COR-L47 (cell line): ENCODE measurements at places on chromosomes 13 and 19.
A peak's percentile ranks its signal among the peaks of the same experiment; 100 is the strongest.

DNA sequence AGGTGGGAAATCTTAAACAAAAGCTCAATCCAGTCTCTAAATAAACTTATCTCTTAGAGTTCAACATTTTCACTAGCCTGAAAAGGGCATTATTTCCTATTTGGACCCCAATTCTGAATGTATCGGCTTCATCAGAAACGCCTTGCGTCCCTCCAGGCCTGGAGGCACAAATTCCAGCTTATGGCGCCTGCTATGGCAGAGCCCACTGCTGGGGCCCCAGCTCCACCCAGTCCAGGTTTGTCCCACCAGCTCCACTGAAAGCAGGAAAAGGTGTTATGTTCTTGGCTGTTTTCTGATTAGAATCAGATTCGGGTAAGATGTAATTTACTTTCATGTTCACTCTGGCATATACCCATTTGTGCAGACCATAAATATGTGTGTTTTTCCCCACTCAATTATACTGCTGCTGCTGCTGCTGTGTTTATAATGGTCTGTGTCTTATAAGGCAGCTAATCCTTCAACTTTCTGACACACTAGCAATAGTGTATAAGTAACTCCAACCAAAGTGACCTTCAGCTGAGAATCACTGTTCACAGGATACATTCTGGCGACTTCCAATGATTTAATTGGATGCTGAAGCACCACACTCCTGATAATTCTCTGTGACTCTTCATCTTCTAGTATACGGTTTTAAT, 6.4 kb downstream of the IRS2 start:
- no peak for DNase-seq

GRCh38 chr19:53506728-53507127, 31.2 kb upstream of the ZNF331 start:
- no peak for DNase-seq

DNA sequence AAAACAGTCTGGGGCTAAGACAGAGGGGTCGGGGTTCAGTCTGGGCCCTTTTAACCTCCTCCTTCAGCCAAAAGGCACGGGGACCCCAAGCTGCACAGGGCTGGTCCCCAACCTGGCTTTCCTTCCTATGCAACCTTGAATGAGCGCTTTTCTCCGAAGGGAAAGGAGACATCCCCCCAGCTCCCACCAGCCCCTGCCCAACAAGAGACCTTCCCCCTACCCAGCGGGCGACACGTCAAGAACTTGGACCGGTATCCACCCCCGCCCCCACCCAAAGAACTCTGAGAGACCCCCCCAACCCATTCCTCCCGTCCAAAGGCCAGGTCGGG, 35.0 kb upstream of the NANOS3 start:
- DNase-seq: no peak

DNA sequence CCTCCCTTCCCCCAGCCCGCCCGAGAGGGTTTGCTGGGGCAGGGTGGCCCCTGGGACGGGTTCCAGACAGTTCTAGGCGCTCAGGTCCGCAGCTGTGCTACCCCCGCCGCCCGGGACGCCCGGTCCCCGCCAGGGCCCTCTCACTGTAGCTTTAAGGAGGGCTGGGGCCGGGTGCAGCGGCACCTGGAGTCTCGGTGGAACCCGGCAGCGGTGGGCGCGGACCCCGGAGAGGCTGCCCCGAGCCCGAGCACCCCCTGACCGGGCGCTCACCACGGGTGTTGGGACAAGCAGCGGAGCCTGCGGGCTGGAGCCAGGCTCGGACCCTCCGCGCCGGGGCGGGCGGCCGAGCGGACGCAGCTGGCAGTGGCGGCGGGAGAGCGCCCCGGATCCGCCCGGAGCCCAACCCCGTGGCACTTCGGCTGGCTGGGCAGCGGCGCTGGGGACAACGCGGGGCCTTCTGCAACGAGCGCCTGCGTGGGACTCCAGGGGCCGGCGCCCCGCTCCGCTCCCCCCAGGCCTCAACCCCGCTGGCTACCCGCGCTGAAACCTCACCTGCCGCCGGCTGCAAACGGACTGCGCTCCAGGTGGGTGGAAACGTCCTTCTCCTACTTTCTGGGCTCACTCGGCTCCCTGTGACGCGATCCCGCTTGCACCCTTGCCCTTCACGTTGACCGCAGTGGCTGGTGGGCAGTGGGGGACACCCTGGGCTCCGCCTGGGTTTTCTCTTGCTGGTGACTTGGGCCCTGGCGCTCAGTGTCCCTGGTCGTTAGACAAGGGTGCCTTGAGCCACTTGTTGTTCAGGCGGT, 81.1 kb downstream of the ZNF429 start:
- DNase-seq: no peak

DNA sequence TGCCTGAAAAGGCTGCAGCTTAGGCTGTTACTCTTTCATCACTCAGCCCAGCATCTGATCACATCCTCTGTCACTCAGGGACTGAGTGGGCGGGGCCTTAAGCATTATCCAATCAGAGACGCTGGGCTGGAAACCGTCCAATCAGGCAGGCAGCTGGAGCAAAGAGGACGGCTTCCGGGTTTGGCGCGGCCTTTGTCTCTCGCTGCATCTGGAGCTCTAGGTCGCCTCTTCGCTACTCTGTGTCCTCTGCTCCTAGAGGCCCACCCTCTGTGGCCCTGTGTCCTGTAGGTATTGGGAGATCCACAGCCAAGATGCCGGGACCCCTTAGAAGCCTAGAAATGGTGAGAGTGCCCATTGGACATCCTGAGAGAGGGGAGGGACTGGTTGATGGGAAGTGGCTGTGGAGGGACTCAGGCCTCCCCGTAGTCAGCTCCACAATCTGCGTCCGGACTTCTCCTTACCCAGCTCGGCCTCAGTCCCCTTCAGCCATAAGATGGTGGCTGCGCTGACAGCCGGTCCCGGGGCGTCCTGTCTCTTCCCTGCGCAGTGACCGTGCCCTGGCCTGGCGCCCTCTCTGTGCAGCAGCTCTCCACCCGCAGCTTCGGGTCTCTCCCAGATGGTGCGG, at the start of gene ZNF486:
Gene ZNF486, plus strand, starts transcription at position 195 of the 625 bp plus-strand sequence. Its CDS starts 117 bp downstream, at position 312.
- peak; percentile 8 for DNase-seq

DNA sequence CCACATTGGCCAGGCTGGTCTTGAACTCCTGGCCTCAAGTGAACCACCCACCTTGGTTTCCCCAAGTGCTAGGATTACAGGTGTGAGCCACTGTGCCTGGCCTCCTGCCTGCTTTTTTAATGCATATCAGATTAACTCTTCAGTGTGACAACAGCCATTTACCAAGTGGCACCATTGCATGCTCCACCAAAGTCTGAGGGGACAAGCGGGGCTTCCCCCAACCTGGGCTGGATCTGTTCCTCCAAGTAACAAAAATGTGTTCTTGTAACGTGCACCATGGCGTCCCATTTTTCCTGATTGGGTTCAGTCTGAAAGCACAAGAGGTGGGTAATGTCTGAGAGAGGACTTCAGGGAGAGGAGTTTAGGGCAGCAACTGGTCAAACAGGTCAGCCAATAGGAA, 77.8 kb downstream of the TEX29 start:
- no peak for DNase-seq

- DNase-seq: no peak
These were observed 218.0 kb downstream of the RBM26 start for GRCh38 chr13:79187917-79188690.

DNA sequence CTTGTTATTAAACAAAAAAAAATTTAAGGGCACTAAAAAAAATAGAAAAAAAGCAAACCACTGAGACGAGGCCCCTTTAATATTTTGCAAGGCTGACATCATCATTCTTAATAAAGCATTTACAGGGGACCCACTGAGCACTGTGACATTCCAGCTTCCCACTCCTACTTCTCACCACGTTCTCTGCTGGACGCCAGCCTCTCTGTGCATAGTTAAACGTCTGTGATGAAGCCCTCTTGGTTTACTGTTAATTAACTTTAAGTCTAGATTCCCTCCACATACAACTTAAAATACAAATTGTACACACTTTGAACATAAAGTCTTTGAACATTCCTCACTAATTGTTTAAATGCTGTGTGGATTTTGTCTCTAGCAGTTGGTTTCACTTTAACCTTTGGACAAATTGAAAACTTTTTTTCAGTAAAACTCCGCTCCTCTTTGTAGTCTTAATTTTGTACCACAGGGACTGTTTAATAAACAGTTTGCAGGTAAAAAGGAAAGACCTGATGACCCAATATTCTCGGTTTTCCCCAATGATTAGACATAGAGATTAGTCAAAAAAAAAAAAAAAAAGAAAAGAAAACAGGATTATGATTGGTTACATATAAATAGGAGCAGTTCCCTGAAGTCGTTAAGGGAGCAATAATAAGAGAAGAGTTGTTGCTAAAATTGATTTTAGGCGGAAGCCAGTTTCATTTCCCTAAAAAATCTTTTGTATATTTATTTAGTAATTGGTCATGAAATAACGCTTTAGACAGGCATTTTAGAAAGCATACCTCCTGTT, 219.8 kb downstream of the MZT1 start:
- DNase-seq: no peak

DNA sequence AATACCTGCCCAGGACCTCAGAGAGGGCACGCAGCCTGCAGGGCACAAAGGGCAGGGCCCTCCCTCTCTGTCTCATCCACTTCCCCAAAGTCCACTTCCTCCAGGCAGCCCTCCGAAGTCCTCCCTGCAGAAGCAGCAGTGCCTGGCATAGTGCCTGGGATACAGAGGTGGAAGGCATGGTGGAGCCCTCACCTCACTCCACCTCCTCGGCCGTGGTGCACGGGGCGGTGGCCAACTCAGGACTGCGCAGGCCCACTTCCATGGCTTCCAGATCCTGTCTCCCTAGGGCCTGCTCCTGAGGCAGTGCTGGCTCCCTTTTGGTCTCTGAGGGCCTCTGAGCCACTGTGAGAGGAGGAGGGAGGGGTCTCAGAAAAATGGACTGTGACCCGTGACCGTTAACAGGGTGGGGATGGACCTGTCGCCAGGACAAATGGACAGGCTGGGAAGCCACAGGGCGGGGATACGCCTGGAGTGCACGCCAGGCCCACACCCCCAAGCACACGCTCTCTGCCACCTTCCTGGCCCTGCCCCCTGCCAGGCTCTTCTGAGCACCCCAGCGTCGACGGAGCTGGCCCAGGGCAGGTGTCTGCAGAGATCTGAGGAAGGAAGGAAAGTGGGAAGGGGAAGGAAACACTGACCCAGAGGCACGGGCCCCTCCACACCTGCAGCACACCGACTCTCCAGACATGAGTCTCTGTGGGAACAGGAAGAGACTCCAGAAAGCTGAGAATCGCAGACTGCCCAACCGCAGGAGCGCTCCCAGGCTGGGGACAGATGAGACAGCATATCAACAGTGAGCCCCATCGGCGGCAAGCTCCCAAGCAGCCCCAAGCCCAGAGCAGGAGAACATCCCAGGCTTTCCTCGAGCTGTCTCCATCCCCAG, 8.4 kb downstream of the REXO1 start:
- no peak for DNase-seq

GRCh38 chr13:57991041-57991440, 359.5 kb downstream of the PCDH17 start:
- DNase-seq: no peak

DNA sequence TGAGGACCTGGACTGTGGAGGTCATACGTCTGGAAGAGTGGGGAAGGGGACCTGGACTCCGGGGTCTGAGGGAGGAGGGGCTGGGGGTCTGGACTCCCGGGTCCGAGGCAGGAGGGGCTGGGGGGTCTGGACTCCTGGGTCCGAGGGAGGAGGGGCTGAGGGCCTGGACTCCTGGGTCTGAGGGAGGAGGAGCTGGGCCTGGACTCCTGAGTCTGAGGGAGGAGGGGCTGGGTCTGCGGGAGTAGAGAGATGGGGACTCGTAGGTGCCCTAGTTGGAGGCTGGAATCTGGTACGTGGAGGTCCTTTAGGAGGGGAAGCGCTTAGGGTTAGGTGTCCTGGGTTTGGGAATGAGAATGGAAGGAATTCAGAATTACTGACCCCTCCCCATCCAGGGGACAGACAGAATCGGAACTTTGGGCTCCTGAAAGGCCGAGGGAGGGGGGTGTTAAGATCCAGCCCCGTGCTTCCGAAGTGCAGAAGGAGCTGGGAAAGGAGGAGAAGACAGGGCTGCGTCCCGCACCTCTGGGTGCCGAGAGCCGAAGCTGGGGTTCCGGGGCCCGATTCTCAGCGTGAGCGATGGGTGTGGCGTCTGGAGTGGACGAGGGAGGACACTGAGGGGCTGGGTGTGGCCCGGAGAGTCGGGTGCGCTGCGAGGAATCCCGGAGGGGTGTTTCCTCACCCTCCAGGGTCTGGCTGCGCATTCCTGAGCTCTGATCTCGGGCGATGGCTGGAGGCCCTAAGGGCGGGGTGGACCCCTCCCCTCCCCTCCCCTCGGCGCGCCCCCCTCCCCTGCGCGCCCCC, 608 bp downstream of the MYADM start:
- no peak for DNase-seq

- DNase-seq: no peak
These were observed 1968.9 kb downstream of the PCDH9 start for GRCh38 chr13:65260946-65261891.

- DNase-seq: no peak
These were observed 27.1 kb upstream of the PARP4 start for GRCh38 chr13:24539500-24540165.

DNA sequence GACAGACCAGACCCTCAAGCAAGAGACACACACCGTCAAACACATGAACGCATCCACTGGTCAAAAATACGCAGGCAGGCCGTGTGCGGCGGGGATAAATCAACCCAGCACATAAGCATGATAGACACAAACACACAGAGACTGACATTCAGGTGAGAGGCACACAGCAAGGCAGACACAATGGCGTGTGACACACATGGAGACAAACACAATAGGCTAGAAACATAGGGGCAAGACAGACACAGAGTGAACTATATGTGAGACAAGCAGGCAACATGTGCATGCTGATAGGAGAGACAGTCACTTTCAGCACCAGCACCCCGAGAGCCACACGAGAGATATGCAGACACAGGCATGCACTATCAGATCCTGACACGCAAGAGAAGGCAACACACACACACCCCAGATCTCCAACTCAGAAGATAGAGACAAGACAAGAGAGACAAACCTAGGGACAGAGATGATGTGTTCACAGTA, 6.9 kb upstream of the JUNB start:
- DNase-seq: no peak

- peak; percentile 35 for DNase-seq
These were observed 28.1 kb downstream of the RANBP3 start for GRCh38 chr19:5949792-5950305.

DNA sequence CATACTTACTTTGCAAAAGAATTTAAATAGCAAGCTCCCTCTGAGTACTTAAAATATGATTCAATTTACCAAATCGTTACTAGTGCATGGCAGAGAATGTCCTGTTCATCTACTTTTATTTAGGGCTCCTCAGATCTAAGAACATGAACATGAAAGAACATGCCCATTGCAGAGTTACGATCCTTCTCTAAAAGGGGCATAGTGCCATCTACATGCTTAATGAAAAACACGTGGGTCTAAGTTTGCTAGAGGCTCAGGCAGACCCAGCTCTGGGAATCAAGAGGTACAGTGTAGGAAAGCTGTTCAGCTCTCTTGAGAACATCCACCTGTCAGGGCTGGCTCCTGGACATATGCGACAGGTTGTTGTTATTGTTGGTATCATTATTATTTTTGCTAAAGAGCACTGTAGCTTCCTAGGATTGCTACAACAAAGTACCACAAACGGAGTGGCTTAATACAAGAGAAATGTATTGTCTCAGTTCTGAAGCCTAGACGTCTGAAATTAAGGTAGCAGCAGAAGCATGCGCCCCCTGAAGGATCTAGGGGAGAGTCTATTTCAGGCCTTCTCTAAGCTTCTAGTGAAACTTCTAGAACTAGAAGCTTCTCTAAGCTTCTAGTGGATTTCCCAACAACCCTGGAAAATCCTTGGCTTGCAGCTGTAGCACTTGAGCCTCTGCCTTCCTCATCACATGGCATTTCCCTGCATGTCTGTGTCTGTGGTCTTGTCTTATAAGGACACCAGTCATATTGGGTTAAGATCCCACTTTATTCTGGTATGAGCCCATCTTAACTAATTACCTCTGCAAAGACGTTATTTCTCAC, 133.9 kb downstream of the DCT start:
- DNase-seq: peak; percentile 59

GRCh38 chr13:109700176-109700575, 86.2 kb downstream of the IRS2 start:
- peak; percentile 95 for DNase-seq
